Stimulated activated CD4-positive, alpha-beta T cell treated with anti-CD3 and anti-CD28 coated beads, Interleukin-1b, Interleukin-23, amount 100 ng/mL, for 1 hour (primary cell): ENCODE measurements at places on chromosomes 7 and 10.

DNA sequence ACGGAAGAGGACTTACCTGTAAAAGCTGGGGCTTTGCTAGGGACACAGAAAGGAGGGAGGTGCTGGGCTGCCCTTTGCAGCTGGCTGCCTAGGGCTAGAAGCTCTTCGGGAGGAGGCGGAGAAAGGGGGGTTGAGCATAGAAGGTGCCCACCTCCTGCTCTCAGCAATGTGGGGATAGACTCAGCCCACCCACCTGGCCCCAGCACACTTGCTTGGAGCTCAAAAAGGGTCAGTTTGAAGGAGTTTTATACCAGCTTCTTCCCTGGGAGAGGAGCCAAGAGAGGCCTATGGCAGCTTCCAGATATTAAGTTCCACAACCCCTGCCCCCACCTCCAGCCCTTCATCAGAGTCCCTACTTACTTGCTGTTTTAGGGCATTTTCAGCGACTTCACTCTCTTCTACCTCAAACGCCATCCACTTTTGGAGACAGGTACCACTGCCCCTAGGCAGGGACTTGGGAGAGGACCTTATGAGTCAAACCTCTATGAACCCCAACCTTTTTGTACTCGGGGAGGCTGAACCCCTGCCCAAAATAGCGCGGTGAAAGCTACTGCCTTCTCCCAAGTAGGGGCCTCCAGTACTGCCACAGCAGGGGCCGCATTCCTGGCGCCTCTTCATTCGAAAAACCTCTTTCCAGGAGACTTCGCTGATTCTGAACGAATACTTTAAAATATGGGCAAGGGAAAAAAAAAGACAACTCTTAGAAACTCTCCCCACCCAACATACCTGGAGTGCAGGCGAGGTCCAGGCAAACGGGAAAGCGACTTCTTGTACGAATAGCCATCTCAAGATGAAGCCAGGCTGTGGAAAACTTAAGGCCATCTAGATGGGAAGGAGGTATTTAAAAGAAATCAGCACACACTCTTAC, 1.2 kb upstream of the EVX1 start:
- no peak for DNase-seq

DNA sequence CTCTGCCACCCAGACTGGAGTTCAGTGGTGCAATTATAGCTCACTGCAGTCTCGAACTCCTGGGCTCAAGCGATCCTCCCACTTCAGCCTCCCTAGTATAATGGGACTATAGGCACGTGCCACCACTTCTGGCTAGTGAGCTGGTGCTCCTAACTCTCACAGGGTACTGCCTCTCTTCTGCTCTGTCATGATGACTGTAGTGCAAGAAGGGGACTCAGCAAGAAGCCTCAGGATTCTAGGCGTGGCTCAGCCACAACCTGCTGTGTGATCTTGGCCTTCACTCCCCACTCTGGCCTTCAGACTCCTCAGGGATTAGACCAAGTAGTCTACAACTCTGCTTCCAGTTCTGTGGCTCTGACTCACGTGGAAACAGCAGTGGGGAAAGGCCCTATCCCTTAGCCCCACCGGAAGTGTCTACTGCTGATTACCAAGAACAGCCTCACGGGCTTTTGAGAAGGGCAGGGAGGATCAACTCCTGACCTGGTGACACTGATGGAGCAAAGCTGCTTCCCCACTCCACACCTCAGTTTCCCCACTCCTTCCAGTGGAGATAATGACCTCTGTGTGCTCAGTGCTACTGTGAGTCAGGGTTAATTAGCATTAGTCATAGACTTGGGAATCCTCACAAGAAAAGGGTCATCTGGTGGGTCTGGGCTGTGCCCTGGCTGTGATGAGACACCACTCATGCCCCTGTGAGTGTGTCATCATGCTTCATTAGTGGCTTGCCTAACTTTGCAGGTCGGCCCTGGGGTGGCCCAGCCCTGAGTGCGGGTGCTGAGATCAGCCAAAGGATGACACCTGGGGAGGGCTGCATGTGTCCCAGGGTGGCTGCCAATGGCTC, 41.1 kb downstream of the ZC3HC1 start:
- DNase-seq = no peak

DNA sequence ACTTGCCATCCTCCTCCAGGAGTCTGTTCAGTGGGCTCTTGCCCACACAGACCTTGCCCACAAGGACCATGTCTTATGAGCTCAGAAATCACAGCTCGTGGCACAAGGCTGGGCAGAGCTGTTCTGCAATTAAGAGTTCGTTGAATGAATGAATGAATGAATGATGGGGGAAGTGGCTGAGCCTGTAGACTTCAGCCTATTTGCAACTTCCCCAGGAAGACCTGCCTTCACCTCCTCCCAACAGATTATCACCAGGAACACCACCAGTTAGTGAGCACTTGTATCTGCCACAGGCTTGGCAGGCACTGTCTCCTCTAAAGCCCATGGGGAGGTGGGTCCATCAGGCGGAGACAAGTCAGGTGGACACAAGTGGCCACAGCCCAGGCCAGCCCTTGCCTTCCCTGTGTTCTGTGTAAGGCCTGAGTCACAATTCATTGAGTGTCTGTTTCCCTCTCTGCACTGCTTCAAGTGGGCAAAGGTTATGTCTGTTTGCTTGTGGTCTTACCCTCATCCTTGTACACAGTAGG, 1.8 kb upstream of the FGF8 start:
- DNase-seq = no peak

- no peak for DNase-seq
Observed at GRCh38 chr7:83931968-83932367, 262.6 kb downstream of the SEMA3A start.

DNA sequence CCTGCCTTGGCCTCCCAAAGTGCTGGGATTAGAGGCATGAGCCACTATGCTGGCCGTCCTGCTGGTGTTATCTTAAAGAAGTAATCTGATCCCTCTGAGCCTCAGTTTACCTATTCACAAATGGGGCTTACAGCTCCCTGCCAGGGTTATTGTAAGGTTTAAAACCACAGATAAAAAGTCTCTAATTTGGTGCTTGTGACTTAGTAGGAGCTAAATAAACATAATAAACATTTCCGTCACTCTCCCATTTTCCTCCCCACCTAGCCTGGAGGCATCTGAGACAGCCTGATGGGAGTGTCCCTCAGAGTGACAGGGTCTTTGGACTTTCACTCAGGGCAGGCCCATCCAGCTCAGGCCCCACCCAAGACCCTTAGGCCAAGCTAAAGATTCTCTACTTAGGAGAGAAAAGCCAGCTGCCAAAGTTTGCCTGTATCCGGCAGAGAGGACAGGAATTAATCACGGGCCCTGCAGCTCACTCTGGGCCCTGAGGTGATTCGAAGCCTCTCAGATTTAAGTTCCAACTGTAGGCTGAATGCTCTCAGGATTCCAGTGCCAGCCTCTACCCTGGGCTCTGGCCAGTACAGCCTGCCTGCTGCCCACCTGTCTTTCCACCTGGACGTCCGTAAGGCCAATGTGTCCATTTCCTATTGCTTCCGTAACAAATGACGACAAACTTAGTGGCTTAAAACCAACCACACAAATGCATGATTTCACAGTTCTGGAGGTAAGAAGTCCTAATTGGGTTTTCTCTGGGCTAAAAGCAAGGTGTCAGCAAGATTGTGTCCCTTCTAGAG, 21.8 kb upstream of the DUSP5 start:
- DNase-seq = no peak

DNA sequence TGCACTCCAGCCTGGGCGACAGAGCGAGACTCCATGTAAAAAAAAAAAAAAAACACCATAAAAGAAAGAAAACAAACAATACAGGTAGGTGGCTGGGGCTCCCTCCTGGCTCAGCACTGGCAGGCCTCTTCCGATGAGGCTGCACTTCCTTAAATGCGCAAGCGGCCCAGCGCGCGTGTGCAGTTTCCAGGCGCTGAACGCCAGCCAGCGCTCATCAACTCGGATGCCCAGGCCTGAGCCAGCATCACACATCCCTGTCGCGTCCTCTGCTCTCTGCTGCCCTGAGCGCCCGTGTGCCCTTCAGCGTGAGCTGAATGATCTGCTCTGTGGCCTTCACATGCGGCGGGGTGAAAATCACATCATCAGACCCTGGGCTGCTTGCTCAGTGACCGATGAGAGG, 31.8 kb downstream of the NUDT1 start:
- DNase-seq = no peak

- DNase-seq = no peak
Observed at GRCh38 chr7:127652333-127653248, 597 bp downstream of the SND1 start.

DNA sequence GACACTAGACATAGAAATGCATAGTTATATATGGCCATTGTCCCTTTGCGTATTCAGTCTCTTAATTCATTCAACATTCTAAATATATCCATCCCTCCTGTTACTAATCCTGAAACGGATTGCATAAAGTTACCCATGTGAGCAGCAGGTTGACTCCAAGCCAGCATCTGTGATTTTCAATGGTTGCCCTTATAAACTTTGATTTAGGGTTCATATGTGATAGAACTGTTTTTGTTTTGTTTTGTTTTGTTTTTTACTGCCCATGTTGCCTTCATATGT, 13.4 kb upstream of the DENND2A start:
- DNase-seq = no peak

DNA sequence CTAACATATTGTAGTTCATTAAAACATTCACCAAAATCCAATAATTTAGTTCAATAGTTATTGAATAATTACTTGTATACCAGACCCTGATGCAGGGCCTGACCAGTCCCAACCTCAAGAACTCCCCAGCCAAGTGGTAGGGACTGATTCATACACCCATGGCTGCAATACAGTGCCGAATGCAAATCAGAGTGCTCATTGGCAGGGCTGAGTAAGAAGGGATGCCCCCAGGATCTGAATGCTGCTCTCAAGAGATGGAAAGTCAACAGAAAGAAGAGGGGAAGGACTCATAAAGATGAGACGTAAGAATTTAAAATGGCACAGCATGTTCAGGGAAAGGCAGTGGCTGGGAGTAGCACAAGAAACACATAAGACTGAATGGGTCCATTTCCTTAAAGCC, 29.9 kb downstream of the ZNF438 start:
- DNase-seq = no peak

- DNase-seq = no peak
Observed at GRCh38 chr7:47937065-47937687, 11.1 kb downstream of the PKD1L1 start.

- DNase-seq = no peak
Observed at GRCh38 chr7:105677817-105678573, 96.7 kb upstream of the EFCAB10 start.

- DNase-seq = no peak
Observed at GRCh38 chr7:22696541-22697228, 30.3 kb upstream of the IL6 start.

GRCh38 chr7:48428091-48428684, 256.9 kb downstream of the ABCA13 start:
- DNase-seq = no peak

DNA sequence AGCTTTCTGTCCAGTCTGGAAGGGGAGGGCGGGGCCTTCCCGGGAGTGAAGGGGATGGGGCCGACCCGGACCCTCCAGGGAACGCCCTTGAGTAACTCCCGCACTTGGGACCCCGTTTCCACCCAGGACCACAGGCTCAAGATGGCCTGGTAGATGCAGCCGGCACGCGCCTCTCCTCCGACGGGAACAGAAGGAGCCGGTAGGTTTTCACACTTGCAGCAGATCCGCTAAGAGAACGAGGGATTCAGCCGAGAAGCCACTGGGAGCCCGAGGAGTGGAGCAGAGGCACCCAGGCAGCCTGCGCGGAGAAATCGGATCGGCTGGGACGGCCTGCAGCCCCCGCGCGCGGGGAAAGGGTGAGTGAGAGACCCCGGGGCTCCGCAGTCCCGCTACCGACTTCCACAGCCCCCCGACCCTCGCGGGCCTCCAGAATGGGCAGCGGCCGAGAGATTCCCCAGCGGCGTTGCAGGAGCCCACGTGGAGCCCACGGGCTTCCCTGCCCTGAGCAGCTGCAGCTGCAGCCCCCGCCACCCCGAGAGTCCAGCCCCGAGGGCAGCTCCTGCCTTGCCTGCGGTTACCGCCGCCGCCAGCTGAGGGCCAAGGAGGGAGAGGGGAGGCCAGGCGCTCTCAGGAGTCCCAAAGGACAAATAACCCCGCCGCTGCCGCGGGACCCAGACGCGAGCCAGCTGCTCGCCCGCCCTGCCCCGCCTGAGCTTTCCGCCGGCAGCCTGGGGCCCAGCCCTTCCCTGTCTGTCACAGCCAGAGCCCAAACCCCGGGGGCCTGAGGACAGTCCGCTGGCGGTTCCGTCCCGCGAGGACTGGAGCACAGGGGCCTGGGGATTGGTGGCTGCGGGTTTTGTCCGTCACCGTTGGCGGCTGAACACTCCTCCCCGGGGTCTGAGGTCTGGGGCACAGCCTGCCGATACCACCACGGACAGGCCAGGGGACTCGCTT, 21.8 kb downstream of the IFT22 start:
- no peak for DNase-seq

- DNase-seq = no peak
Observed at GRCh38 chr10:4804465-4804864, 21.5 kb upstream of the AKR1E2 start.

GRCh38 chr7:27615420-27616185, 47.1 kb downstream of the HIBADH start:
- no peak for DNase-seq

GRCh38 chr7:130398526-130399090, 18.3 kb downstream of the CPA1 start:
- no peak for DNase-seq

GRCh38 chr10:78190051-78190825, 156.6 kb downstream of the RPS24 start:
- no peak for DNase-seq

GRCh38 chr10:43960477-43960876, 311.8 kb upstream of the ZNF32 start:
- DNase-seq = no peak

DNA sequence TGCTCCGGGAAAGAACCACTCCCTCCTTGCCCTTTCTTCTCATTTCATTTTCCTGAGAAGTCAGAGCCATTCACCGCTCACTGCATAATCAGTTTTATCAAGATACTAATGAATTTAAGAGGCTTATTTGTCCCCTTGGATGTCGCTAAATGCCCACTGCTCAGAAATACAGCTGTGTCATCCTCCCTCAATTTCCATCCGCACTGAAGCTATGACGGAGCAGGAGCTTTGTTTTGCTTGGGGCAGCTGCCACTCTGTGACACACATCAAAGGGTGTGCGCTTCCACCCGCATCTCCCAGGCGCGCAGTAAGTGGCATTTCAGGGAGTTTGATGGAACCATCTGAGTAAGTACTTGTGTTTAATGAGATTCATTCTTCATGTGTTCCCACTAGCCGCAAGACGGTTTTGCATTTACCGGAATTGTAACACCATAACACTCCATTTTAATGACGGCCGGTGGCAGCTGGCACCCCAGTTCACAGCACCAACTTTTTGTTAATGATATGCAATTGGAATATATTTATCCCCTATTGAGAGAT, 103.8 kb upstream of the PARD3 start:
- no peak for DNase-seq

GRCh38 chr10:19872504-19873271, 56.5 kb downstream of the PLXDC2 start:
- no peak for DNase-seq

DNA sequence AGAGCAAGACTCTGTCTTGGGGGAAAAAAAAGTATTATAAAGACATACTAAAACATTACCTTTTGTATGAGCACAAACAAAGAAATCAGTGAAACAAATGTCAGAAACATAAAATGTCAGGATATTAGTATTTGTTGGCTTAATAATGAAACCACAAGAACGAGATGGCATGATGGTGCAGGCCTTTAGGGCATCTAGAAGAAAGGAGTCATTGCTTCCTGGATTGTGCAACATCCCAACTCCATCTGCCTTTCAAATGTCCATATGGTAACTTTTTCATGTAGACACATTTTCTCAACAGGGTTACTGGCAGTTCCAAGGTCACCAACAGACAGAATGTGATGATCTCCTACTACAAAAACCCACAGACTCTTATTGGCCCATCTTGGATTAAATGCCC, 96.6 kb downstream of the ZNF248 start:
- no peak for DNase-seq

GRCh38 chr10:102437515-102437914, 5.1 kb upstream of the CUEDC2 start:
- DNase-seq = no peak
